ENCODE measurements at places on chromosomes 3 and 15. TPM values are rescaled to one million over a fixed set of nuclear protein-coding genes. Genes with fewer than 3 reads are reported as not detected.

Gene PIF1
- total RNA-seq: 38.6 TPM

Gene ANKRD63
- 0.72 TPM for total RNA-seq

DNA sequence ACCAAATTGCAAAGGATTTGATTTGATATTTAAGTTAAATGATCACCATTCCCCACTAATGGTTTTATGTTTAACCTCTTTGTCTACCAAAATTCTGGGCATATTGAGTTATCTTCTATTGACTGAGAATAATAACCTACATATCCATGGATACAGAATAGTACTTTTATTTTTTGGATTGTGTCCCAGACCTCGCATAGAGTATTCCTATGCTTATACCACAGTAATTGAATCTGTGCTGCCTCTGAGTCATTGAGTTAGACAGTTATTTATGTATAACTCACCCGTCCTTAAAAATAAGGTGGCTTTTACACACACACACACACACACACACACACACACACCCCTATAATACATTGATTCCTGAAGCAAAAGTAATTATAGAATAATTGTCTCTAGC lies 690.1 kb upstream of the BCHE start:
- no peak for DNase-seq

DNA sequence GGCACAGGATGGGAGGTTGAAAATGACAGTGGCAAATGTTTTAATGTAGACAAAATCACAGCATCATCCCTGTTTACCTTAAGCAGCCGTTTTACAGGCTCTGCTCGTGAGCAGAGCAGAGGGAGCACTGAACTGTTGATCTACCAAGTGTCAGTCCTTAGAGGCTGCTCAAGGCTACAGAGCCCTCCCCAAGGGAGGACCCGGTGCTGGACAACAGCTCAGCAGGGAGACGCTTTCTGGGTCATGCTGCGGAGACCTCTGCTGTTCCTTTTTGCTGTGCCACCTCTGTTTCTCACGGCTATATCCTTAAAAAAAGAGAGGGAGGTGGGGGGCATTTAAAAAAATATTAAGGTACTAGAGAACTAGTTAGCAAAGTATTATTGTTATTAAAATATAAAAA lies 400.2 kb downstream of the GABRB3 start:
- DNase-seq: no peak

DNA sequence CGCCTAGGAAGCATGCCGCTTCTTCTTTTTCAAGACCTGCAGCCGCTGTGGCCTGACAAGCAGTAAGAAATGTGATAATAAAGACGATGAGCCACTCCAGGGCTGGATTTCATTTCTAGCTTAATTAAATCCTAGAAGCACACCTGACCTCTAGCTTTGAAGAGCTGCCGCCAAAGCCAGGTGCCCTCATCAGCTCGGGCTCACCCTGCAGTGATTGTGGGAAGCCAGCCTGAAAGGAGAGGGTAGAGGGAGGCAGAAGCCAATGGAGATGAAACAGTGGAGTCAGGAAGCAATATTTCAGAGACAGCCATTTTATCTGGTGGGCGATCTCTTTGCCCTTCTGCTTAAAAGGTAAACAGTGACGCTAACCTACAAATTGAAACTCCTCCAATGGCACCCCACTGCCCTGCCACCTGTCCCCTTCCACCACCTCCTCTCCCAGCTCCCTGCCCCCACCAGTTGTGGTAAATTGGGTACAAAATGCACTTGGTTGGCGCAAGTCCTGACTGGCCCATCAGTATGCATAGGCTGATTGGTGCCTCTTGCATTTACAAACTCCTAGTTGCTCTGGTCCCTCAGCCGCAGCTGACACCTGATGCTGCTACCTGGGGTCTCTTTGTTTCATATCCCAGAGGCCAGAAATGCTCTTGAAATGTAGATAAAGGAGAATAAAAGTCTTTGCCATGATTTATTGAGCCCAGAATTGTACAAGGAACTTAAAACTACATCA lies 385.3 kb downstream of the PDCD6IP start:
- DNase-seq: no peak

- DNase-seq: no peak
These were observed 6.0 kb downstream of the NXPE3 start for GRCh38 chr3:101784855-101785613.

DNA sequence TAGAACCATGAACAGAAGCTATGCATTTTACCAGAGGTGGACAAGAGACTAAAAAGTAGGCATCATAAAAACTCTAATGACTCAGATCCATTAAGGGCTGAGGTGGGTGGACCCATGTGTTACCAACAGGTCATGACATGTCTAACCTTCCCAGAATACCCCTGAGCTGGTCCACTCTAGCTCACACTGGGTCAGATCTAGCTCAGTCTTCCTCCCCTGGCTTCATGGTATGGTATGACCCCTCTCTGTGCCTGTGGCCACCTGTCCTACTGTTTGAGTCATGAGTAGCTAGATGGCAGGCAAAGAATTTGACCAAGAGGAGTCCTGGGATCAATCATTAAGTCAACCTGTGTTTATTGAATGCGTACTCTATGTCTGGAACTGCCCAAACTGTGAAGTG lies 340.4 kb downstream of the EPHB1 start:
- no peak for DNase-seq

DNA sequence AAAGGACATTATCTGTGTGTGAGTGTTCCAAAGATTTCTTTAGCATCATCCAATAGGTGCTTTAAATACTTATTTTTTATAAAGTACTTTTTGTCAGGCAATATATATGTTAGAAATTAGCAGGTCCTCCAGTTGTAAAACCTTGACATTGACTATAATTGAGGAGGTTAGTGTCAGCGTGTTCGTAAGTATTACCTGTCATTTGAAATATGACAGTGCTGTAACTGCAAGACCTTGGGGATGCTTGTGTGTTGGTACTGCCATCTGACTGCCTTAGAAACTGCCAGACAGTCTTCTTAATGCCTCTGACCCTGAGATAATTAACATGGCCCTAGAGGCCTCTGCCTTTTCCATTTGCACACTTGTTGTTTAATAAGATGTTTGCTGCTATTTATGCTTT lies 170.7 kb downstream of the NAALADL2 start:
- DNase-seq: no peak

DNA sequence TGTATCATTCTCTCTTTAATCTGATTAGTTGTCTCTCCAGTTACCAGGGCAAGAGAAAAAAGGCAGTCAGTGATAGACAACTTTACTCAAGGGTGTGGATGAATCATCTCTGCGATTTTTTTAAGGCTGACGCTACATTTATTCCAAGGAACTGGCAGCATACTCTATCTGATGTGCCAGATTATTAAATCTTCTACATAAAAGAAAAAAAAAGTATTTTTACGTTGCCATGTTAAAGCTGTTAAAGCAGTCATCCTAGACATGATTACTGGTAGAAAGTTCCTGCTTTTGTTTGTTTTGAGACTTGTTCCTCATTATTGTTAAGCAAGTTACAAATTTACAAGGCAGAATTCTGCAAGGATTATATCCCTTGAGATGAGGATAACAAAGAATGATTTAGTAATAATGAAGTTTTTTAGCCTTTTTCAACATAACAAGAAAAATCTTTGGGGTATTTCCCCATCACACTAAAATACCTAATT lies 121.7 kb downstream of the CBLB start:
- DNase-seq: no peak

- peak; percentile 15 for DNase-seq
These were observed 19.0 kb upstream of the CSTA start for GRCh38 chr3:122305818-122306621.

- DNase-seq: no peak
These were observed 27.9 kb upstream of the TLE3 start for GRCh38 chr15:70125605-70126004.

DNA sequence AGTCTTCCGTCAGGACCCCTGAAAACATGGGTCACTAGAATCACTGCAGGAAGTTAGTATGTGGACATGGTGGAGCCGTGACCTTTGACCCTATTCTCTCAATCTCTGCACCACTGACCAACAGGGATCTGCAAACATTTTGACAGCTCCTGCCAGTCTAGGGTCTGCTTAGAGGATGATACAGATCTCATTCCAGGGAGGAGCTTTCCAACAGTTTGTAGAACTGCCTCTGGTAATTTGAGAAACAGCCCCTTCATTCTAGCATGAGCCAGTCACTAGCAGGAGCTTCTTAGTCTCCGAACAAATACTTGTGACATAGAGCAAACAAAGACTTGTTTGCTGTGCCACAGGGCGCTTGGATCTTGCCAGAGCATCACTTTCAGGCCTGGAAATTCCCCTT lies 270.3 kb upstream of the CFAP20DC start:
- DNase-seq: no peak

Gene WDR93
- total RNA-seq: 0.18 TPM

- DNase-seq: no peak
These were observed 4.5 kb downstream of the NDUFB5 start for GRCh38 chr3:179608931-179609720.

GRCh38 chr3:60497902-60498301 lies 753.4 kb downstream of the FHIT start:
- DNase-seq: no peak

- no peak for DNase-seq
These were observed 157.0 kb downstream of the CHST2 start for GRCh38 chr3:143276592-143276991.

Gene ST8SIA2
- 0.15 TPM for total RNA-seq

- DNase-seq: no peak
These were observed 185.6 kb upstream of the ADAMTS9 start for GRCh38 chr3:64873400-64873799.

Gene KIF15
- total RNA-seq: 12.2 TPM
